ENCODE measurements at places on chromosomes 11 and 22.
A peak's percentile ranks its signal among the peaks of the same experiment; 100 is the strongest.

DNA sequence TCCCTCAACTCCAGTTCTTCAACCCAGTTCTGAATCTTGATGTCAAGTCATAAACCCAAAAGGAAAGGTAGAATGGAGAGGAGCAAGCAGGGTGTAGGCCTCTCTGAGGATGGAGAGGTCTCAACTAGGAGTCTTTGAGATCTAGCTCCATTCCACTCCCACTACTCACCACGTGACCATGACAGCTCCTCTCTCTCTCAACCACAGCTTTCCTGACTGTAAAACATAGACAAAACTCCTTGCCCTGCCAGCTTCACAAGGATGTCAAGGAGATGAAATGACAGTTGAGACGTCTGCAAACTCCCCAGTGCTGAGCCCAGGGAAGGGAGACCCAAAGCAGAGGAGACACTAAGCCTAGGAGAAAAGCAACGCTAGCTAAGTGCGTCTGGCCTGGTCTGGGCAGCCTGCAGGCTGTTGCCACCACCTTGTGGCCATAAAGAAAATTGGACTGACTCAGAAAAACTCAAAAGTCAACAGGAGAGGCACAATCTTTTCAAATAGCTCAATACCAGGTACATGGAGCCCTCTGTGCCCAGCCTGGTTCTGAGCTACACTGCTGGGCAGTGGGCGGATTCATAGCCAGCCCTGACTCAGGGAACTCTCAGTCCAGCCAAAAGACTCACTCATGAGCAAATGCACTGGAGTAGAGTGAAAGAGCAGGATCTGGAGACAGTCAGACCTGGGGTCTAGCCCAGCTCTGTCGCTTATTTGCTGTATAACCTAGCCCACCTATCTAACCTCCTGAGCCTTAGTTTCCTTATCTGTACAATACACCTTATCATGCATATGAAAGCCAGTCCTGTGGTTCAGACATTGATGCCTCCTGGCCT, 3.4 kb downstream of the CLPB start:
- peak; percentile 47 for DNase-seq

DNA sequence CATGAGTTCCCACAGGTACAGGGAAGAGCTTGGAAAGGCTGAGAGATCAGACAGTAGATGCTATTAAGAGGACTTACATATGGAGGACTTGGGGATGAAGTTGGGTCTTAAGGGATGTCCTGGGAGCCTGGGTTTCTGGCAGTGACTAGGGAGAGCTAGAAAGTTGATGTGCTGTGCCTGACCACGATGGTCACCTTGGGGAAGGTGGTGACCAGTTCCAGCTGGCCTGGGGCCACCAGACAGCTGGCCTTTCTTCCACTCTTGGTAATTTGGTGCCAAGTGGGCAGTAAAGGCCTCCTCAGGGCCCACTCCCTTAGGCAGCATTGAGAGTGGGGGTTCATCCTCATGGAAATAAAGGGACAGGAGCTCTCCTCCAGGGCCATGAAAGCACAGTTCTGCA, 13.9 kb upstream of the CSF2RB start:
- DNase-seq = no peak

- peak; percentile 3 for DNase-seq
These were observed 101.8 kb downstream of the BCR start for GRCh38 chr22:23282089-23282501.

- DNase-seq = no peak
These were observed 31.6 kb downstream of the OR10A6 start for GRCh38 chr11:7899418-7899817.

GRCh38 chr11:14555818-14556217, 35.6 kb upstream of the PSMA1 start:
- DNase-seq = peak; percentile 2

GRCh38 chr11:67356864-67357561, 3.7 kb upstream of the POLD4 start:
- peak; percentile 81 for DNase-seq

GRCh38 chr11:86747801-86748200, 52.5 kb upstream of the PRSS23 start:
- DNase-seq = no peak

DNA sequence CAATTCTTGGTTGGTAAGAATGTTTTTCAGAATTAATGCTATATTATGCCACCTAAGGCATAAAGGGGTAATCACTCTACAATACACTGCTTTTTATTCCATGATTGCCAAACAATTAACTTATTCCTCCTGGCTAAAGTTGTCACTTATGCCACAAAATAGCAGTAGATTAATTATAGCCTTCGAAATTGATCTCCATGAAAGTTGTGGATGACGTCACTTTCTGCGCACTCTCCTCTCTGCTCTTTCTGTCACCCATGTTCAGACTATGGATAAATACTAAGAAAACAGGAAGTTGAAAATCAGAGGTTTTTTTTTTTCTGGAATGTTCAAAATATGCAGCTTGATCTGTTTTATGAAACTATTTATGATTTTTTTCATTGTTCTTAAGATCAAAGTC, 790.1 kb upstream of the CNTN5 start:
- DNase-seq = no peak

DNA sequence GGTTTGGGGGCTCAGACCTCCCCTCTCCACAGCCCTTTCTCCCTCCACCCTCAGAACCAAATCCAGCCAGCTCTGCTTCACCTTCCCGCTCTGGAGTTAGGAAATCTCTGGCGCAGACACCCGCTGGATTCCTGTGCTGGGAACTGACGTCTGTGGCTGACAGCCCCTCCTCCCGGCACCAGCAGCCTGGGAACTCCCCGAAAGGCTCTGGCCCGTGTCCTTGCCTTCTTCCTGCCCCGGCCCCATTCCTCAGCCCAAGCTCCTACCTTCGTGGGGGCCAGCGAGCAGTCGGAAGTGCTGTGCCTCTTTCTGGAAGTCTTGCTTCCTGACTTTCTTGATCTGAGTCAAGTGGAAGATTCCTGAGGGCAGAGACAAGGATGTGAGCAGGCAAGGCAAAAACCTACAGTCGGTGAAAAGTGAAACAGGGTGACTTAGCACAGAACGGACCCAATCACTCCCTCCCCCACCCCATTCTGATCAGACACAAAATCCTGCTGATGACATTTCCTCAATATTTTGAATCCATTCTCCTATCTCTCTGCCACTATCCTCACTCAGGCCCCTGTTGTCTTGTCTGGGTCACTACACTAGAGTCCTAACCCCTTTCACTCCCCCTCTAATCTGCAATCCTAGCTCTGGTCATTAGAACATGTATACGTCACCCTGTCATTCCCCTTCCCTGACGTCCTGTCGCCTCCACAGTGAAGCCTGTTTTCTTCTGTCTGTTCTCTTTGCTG, 34.1 kb downstream of the CHRDL2 start:
- peak; percentile 88 for DNase-seq

GRCh38 chr11:109237636-109238035, 184.4 kb upstream of the C11orf87 start:
- peak; percentile 38 for DNase-seq

DNA sequence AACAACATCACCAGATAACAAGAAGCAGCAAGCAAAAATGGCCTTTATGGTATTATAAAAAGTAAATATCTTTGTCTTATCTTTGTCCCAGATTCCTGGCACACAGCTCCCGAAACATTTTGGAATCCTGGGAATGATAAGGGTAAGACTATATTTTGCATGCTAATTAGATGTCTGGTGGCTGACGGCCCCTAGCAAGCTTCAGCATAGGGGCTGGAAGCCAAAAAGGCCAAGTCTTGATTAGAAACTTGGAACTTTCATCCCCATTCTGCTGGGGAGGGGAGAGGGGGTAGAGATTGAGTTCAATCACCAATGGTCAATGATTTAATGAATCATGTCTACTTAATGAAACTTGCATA, 38.2 kb upstream of the EED start:
- DNase-seq = no peak

DNA sequence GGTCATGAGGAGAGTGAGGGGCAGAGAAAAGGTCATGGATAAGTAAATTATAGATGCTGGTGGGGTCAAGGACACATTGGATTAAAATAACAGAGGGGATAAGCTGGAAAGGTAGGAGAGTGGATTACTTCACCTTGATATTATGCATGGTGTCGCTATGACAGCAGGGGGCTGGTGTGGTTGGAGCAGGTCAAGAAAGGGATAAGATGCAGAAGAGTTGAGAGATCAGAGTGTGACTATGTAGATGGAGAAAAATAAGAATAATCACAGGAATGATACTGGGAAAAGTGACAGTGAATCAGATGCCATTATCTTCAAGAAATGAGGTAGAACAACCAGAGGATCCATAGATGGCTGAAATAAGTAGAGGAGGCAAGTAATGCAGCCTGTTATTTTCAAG, 29.4 kb upstream of the AMOTL1 start:
- no peak for DNase-seq

GRCh38 chr11:65781152-65781961, 581 bp upstream of the AP5B1 start:
- DNase-seq = no peak

- DNase-seq = no peak
These were observed 2.1 kb downstream of the KIF18A start for GRCh38 chr11:28105869-28106268.

- DNase-seq = no peak
These were observed 65.4 kb downstream of the MTMR3 start for GRCh38 chr22:29948385-29948769.

DNA sequence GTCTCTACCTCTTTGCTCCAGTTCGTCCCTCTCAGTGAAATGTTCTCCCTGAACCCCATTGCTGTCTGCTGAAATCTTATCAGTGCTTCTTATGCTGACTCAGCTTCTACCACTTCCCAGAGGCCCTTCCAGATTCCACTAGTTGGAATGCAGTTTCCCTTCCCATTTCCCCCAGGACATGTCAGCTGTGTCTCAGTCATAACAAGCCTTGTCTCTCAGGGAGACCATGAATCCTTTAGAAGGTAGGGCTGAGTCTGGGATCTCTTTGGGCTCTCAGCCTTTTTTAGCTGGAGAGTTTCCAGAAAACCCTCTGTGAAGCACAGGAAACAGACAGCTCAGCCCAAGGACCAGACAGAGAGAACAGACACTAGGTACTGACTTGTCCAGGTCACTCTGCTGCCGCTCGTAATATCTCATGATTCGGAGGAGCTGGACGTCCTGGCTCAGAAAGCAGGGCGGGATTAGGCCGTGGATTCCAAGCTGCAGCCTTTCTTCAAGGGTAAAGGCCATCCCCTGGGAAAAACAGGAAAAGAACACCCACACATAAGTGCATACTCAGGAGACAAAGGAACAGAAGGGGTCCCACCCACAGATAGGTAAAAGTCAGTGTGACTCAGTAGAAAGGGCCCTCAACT, 113.0 kb downstream of the ME3 start:
- peak; percentile 95 for DNase-seq

- DNase-seq = no peak
These were observed 61.6 kb downstream of the DSCAML1 start for GRCh38 chr11:117735350-117735977.

DNA sequence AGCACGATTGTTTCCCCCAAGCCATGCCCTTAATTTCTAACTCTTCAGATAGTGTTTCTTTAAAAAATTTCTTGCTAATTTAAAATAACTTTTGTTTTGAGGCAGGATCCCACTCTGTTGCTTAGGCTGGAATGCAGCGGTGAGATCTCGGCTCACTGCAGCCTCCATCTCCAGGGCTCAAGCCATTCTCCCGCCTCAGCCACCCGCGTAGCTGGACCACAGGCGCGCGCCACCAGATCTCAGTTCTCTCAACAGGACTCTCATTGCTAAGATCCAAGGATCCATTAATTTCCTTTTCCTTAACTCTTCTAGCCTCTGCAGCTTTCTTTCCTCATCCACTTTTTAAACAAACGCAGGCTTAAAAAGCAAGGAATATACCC, 327 bp upstream of the MED17 start:
- no peak for DNase-seq

- DNase-seq = no peak
These were observed 81.0 kb downstream of the TRMU start for GRCh38 chr22:46416520-46416871.

GRCh38 chr22:46849951-46850350, 87.5 kb downstream of the TBC1D22A start:
- DNase-seq = no peak

GRCh38 chr11:3231550-3231850, 717 bp downstream of the MRGPRE start:
- DNase-seq = no peak

DNA sequence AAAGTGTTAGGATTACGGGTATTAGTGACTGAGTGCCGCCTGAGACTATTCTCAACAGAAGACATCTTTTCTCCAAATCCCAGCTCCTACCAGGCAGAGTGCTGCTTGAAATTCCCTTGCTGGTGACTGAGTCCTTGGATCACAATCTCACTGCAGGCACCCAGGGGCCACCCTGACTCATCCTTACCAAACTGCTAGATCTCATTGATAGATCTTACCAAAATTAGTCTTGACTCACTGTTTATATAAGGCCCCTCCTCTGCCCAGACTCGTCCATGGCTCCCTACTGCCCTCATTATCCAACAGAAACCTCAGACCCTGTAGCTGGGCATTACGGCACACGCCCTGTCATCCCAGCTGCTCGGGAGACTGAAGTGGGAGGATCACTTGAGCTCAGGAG, 14.7 kb downstream of the TBC1D10A start:
- DNase-seq = peak; percentile 59

- peak; percentile 58 for DNase-seq
These were observed 650 bp downstream of the GUCY1A2 start for GRCh38 chr11:107017433-107018218.
